ENCODE measurements at places on chromosomes 2 and 18.

- no peak for DNase-seq
Measured at GRCh38 chr2:226694149-226694548, 105.5 kb downstream of the IRS1 start.

- no peak for DNase-seq
Measured at GRCh38 chr2:159065313-159065712, 96.9 kb downstream of the TANC1 start.

DNA sequence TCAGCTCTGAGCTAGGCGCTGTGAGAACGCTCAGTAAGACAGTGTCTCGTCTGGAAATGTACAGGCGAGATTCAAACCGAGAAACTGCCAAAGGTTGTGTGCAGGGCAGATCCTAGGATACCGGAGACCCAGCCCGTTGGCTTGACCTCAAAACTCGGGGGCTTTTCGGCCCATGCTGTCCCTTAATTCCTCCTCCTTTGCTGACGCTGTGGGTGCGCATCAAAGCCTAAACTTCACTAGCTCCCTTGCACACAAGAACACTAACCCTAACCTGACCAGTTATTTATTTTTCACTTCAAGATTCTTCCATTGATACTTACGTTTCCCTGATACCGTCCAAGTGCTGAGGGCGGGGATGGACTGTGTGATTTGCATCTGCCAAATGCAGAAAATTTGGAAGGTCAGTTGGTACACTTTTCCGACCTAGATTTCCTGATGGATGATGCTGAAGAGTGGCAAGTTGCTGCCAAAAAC is 1.0 kb upstream of the AAK1 start:
- DNase-seq, result no peak

- no peak for DNase-seq
Measured at GRCh38 chr18:79438898-79439627, 43.3 kb downstream of the NFATC1 start.

GRCh38 chr18:35641916-35642315 is 60.4 kb downstream of the GALNT1 start:
- DNase-seq, result no peak

- DNase-seq, result no peak
Measured at GRCh38 chr2:33242845-33243244, 233.6 kb upstream of the RASGRP3 start.

GRCh38 chr2:119202610-119203310 is 20.9 kb upstream of the STEAP3 start:
- no peak for DNase-seq

DNA sequence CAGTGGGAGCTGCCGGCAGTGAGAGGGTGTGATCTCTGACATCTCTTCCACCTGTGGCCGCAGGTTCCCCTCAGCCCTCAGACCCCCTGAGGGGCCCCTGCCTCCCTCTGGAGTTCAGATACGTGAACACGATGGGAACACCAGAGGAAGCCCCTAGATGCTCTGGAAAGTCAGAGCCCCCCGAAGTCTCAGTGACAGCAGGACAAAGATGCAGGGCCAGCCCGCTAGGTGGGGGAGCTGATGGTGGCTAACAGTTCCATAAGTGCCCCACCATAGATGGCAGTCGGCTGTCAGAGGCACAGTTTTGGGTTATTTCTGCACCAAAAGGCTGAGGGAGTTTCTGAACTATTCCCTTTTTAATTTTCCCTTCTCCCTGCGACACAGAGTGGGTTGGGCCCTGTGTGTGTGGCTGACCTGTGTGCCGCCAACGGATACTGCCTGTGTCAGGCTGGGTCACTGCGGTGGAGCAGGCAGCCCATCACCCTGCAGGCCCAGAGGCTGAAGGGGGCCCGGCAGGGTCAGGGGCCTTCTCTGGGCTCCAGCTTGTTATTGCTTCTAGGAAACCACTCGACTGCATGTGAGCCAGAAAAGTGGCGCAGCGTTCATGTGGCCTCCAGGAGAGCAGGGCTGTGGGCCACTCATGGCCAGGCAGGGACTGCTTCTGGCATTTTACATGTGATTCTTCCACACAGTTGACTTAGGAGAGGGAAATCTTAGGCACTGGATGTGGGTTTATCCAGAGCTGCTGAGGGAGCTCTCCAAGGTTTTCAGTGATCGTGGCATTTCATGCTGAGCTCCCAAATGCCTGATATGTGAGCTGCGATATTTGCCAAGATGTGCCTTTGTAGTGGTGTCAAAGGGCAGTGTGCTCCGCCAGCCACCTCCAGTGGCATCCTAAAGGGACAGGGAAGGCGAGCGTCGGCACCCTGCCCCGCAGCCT is 225.1 kb downstream of the SH3RF3 start:
- DNase-seq, result no peak

DNA sequence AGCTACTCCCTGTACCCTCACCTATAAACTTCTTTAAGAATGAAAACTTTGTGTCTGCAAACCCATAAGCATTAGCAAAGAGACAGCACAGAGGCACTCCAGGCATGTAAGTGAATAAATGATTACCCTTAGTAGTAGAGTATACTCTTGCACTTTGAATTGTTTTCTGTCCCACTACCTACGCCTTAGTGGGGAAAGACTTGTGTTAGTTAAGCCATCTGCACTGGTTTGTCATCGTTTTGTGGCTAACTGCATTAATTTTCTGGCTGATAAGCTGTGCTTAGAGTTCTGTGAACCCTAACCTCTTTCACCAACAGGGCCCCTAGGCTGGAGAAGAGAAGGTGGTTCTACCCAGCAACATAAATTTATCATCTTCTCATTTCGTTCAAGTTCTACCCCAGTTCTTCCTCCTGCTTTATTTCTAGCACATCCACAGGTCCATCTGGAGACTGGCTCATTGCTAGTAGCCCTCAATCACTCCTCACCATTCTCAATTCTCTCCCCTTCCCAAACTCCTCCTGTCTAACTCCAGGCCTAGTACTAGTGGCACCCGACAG is 710 bp downstream of the LMAN2L start:
- no peak for DNase-seq
